ENCODE measurements at places on chromosomes 2 and 18.

DNA sequence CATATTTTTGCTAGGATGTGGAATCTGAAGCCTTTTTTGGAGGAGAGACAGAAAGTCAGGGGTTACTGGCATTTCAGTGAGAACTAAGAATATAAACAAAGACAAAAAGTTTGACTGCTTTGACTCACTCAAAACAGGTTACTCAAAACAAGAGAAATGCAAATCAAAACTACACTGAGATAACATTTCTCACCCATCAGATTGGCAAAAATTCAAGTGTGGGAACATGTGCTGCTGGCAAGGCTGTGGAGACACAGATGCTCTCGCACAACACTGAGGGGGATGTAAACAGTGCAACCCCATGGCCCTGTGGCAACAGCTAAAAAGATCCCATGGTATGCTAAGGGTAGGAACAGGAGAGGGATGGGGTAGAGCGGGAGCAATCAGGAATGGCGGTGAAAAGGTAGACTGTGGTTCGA lies 86.6 kb downstream of the DTNB start:
- no peak for DNase-seq

DNA sequence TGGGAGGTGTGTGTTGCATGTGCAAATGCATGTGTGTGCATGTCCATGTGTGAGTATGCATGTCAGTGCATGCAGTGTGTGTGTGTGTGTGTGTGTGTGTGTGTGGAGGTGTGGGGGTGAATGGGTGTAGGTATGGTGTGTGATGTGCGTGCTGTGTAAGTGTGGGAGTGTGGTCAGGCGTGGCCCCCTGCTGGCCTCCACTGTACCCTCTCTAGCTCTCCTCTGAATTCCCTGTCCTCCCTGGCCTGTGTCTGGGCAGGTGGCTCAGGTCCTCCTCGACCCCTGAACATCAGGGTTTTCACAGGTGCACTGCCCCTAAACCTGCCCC lies 230.2 kb downstream of the CELF4 start:
- no peak for DNase-seq

- no peak for DNase-seq
Observed at GRCh38 chr2:239264492-239264837, 136.4 kb downstream of the HDAC4 start.

DNA sequence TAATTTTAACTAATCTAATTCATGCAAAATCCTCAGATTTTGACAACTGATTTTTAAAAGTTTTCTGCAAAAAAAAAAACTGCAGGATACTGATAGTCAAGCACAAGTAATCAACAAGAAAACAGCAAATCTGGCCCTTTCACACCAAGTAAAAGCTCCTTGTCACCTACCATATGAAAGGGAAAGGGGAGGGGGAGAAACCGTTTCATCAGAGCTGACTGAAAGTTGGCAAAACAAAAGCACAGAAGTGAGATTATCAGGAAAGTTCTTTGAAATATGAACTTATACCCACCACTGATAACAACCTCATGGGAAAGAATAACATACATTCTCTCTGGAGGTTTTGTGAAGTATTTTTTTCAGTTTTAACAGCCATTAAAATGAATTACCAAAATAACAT lies 38.7 kb downstream of the ZNF521 start:
- no peak for DNase-seq

- no peak for DNase-seq
Observed at GRCh38 chr2:169229590-169229989, 132.7 kb downstream of the LRP2 start.

- DNase-seq = no peak
Observed at GRCh38 chr18:61333746-61334490, 688 bp downstream of the CDH20 start.

DNA sequence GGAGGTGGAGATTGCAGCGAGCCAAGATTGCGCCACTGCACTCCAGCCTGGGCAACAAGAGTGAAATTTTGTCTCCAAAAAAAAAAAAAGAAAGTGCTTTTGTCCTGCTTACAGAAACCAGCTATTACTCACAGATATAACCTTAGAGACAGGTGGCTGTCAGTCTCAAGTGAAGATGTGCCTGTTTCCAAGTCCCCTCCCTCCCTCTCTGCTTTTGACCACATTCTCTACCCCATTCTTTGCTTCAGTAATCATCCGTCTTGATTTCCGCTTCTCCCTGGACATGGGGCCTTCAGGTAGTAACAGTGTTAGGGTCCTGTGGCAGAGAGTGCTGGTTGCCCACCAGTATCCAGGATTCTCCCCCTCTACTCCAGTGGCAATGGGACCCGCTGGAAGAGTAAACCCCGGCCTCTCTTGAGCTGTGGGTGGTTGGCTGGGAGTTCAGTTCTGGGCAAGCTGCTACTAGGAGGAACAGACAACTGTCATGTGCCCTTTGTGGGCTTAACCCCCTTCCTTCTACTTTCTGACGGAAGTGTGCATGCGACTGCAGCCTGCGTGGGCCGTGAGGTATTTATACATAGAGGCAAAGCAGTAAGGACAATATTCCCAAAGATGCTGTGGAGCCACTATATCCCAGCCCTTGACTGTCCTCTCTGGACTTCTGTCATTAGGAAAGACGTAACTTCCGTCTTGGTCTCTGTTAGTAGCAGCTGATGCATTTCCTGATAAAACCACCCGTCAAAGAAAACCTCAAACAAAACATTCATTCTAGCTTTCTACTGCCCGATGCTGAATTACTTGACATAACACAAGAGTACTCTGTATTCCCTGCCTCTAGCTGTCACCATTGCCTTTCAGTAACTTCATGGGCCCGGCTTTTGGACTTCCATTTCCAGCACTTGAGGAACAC lies 17.8 kb downstream of the PDCL3 start:
- peak; percentile 42 for DNase-seq

GRCh38 chr2:144660518-144661316 lies 140.8 kb upstream of the ZEB2 start:
- DNase-seq = no peak

DNA sequence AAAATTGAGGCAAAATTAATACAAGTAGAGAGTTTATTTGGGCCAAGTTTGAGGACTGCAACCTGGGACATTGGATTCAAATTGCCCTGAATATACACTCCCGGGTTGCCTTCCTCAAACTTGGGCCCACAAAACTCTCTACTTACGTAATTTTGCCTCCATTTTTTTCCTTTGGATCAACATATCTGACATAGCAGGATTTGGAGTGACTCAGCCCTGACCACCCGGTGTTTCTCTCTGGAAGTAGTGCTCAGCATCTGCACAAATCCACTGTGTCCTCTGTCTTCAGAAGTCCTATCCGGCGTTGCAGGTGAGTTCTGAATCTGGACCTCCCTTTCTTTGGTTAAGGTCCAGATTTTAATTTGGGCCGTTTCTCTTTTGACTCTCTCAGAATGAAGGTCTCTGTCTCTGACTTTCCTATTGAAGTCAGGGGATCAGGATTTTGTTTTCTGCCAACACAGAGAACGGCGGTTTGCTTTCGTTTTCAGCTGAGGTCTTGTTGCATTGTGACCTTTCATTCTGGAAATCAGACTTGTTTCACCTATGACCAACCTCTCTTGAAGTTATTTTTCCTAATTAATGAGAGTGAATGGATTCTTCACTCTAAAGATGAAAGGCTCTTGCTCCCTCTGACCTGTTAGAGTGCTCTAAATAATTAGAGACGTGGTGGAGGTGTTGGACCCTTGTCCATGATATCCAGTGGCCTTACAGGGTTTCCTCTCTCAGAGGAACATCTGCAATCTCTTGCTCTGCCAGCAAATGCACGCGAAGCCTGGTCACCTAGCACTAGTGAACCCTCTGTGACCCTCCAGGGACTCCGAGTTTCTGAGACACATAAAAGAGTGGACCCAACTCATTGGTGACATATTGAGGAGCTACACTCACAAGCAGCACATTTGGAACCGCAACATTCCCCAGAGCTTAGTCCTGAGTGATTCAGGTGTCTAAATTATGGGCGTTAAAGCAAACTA lies 13.6 kb downstream of the TCF23 start:
- DNase-seq = no peak

All from activated gamma-delta T cell treated with Interleukin-2 at 50 U/mL for 16 hours (primary cell).